Stimulated activated CD4-positive, alpha-beta T cell treated with anti-CD3 and anti-CD28 coated beads, Interleukin-2, amount 100 ng/mL, for 24 hours (primary cell): ENCODE measurements at places on chromosomes 5 and 9.

DNA sequence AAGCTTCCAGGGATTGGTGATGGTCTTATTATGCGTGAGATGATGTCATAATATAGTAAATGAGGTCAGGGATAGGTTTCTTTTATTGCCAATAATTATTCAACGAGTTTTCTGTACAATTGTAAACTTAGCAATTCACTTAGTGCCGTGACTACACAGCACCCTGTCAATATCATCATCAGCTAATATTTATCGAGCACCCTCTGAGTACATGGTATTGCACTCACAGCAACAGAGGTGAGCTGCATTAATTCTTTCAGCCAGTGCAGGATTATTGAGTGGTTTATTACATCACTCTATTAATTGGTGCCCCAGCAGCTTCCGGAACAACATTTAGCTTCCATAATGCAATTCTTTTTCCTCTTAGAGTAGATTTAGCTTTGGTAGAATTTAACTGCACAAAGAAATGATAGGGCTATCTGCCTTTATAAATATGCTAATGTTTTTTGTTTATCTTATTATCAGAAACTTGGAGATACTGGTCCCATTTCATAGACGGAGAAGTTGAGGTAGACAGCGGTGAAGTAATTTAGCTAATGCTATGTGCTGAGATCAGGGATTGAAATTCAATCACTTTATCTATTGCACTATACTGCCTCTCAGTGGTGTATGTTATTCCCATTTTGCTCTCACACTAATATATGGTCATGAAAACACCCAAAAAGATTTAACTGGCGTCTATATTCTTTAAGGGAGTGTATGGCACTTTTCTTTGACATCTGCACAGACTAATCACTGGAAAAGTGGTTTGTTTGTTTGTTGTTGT lies 726.1 kb upstream of the WWC1 start:
- no peak for DNase-seq

DNA sequence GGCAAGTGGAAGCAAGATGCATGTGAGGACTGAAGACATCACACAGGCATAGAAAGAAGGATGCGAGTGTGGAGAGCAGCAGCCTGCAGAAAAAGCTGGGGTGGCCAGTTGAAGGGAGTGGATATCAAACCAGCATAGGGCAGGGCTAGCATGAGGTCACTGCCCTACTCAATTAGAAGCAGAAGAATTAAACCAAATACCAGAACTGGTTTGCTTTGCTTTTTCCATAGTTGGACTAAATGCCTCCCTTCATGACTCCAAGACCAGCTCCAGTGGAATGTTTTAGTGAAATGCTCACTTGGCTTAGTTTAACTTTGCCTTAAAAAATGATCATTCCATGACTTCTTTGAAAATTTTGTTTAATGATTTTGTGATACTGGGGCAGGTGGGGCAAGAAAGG lies 45.8 kb downstream of the TMEM167A start:
- DNase-seq: no peak

- no peak for DNase-seq
These were observed 470.7 kb downstream of the CDK5RAP2 start for GRCh38 chr9:120109242-120109641.

- DNase-seq: no peak
These were observed 52.8 kb downstream of the EXD3 start for GRCh38 chr9:137369911-137370764.

- DNase-seq: no peak
These were observed 16.0 kb downstream of the TEK start for GRCh38 chr9:27125030-27125429.

GRCh38 chr5:9726931-9727330 lies 96.8 kb upstream of the TAS2R1 start:
- DNase-seq: no peak

DNA sequence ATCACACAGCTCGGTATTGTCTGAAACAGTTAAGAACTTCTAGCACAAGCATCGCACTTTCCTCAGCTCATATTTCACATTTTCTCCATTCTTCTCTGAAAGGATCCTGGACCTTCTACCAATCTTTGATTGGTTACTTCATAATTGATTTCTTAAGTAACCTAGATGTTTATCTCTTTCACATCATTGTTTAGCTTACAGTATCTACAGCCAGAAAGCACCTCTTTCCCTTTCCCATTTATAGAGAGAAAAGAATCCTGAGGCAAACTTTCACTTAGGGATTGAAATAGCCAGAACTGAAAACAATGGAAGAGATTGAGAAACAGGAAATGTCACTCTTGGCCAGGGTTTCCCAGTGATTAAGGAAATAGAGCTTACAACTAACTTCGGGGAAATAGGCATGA lies 2.5 kb downstream of the IL33 start:
- DNase-seq: no peak

- DNase-seq: no peak
These were observed 12.5 kb upstream of the ZDHHC11 start for GRCh38 chr5:863244-863805.

GRCh38 chr9:85142968-85143367 lies 473.4 kb downstream of the NTRK2 start:
- DNase-seq: no peak

GRCh38 chr5:55159763-55160492 lies at the start of gene GPX8:
Gene GPX8, plus strand, starts transcription at chr5:55160171. Its CDS starts 22 bp downstream, at chr5:55160193.
- DNase-seq: no peak

- peak; percentile 63 for DNase-seq
These were observed at the start of gene GCNT4 for GRCh38 chr5:75052192-75053053. Gene GCNT4, minus strand, starts transcription at chr5:75052558. Its CDS starts 22,521 bp downstream, at chr5:75030037.

DNA sequence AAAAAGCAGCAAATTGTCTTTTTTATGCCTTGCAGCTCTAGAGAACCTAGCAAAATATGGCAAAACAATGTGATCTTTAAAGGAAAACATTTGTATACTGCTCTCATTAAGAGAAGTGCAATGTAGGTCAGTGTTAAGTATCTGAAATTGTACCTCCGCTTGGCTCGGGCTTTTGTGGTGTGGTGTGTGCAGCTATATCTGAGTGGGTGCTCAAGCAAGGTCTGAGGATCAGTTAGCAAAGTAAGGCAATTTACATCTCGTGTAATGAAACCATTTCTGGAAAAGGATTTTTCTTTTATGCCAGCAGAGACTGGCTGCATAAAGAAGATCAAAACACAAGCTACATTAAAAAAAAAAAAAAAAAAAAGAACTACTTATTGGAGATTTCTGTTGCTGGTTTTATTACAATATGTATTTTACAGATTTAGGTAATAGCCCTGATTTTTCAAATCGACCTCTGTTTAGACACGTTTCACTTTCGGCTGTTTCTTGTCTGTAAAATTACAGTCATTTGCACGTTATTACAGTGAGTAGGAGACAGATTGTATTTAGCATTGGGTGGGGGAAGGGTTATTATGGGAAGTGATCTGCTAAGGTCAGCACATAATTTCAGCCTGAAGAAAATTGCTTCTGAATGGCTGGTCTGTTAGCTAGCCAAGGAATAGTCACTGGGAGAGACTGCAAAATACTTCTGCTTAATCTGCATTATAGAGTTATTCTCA lies 7.9 kb upstream of the ZNF608 start:
- no peak for DNase-seq

GRCh38 chr9:121989010-121989409 lies 104.1 kb downstream of the TTLL11 start:
- no peak for DNase-seq
